ENCODE measurements at places on chromosomes 1 and 21.

GRCh38 chr1:11129649-11130390 is 30.2 kb upstream of the EXOSC10 start:
- DNase-seq, result no peak

- no peak for DNase-seq
Measured at GRCh38 chr1:25243907-25244306, 3.3 kb downstream of the RSRP1 start.

DNA sequence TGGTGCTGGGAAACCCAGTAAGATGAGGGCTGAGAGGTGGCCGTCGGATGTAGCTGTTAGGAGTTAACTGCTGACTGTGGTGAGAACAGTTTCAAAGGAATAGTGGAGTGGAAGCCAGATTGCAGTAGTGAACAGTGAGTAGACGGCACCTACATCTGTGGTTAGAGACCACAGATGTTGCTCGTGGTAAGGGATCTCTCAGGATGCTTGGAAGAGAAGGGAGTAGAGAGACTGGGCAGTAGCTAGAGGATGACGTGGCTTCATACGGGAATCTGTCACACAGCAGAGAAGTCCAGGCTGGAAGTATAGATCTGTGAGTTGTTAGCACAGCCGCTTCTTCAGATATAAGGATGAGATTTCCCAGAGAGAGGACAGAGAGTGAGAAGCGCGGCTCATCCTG is 7.8 kb upstream of the ARTN start:
- no peak for DNase-seq

DNA sequence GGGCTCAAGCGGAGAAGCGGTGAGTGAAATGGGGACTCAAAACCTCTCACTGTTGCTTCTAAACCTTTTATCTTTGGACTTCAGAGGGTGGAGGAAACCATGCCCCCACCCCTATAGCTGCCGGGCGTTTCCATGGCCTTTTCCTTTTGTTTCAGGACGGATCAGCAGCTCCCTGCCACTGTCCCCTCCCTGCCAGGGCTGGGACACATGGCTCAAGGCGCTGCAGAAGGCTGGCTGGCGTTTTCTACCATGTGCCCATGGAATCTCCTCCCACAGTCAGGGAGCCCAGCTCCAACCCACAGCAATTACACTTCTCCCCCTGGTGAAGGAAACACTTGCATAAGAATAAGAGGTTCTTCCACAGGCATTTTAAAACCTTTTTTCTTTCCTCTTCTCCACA is 812.7 kb downstream of the PLA2G4A start:
- DNase-seq, result no peak

- DNase-seq, result no peak
Measured at GRCh38 chr1:205493241-205494085, 11.0 kb upstream of the CDK18 start.

DNA sequence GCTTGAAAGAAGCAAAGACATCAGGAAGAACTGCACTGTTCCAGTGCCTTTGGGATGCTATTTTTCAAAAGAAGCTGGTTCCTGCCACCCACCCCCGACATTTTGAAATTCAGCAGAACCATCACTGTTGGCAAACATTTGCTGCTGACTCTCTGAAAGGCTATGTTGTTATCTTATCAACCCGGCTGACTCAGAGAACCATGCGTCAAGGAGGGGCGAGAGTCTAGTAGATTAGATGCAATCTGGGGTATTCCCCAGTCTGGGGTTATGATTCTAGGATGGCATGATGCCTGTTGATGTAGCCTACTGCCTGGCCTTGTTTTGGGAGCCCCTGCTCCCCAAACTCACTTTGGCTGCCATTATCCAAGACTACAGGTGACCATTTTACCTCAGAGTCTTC is 267.8 kb upstream of the RUNX1 start:
- no peak for DNase-seq

DNA sequence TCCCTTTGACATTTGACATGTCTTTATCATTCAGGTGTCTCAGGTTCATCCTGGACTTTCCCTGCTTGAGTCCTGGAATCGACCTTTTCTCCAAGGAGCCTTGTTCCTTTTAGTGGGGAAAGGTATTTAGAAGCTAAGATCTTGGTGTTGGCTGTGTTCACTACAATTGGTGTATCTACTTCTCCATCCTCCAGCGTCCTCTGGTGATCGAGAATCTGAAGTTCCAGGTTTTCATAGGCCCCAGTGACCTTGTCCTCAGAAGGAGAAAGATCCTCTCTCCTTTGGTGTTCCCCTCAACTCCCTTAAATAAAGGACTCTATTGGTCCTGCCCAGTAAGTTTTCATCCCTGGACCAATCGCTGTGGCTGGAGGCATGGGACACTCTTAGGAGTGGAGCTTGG is 22.1 kb downstream of the MROH7 start:
- DNase-seq, result no peak

DNA sequence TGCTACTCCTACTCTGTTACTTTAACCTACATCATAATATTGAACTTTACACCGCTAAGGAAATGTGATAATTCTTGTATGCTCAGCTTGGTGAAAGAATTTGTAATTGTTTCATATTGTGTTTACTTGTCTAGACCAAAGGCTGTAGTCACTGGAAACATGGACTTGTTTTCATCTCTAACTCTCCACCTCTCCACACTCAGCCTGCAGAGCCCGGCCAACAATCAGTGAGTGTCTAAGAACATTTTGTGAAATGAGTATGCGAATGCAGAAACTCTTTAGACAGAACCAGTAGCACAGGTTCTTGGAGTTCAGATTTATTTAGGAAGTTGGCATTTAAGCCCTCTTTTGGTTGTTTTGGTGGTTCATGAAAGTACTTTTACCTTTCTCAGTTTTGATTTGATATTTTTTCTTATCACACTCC is 3.2 kb upstream of the RWDD3 start:
- DNase-seq, result no peak

Data from GM12891 (cell line).